T follicular helper cell (primary cell): ENCODE measurements at places on chromosomes 12 and 14.

DNA sequence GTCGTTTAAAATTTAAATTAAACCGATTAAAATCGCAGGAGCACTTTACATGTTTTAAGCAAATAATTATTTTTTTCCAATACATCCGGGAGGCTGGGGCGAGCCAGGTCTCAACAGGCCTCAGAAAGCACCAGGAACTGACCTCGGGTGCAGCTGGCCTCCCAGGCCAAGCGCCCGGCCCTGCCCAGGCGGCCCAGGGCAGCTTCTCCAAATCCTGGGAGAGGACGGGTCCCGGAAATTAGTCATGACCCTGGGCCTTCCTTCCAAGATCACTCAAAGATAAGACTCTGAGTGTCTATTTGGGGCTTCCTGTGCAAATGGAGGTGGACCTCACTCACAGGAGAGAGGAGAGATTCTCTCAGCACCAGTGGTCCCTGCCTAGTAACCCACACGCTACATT, 177.1 kb downstream of the BCL11B start:
- DNase-seq, result no peak

GRCh38 chr14:77241955-77242354, 29.1 kb downstream of the NGB start:
- DNase-seq, result no peak

DNA sequence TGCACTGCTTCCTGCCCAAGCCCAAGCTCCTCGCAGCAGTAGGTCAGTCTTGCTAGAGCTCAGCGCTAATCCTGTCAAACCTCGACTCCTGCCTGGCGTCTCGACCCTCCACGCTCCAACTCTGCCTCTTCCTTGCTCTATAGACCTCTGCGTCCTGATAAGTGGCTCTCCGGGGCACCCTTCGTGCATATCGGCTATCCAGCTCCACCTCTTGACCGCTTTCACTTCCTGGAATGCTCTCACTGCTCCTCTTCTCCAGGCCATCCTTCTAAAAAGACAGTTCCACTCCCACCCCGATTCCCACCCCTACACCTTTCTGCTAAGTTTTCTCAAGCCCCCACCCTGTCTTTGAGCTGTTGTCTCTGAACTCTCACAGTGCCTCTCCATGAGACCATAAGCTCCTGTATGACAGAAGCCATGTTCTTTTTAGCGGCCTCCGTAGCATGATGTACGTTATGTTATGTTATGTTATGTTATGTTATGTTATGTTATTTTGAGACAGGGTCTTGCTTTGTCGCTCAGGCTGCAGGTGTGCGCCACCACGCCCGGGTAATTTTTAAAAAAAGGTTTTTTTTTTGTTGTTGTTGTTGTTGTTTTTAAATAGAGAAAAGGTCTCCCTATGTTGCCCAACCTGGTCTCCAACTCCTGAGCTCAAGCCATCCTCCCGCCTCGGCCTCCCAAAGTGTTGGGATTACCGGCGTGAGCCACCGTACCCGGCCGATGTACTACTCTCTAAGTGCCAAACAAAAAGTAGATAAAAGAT, 601 bp downstream of the COX14 start:
- DNase-seq, result no peak

GRCh38 chr14:80383223-80383622, 171.9 kb upstream of the DIO2 start:
- no peak for DNase-seq

GRCh38 chr12:41325336-41325735, 137.2 kb downstream of the PDZRN4 start:
- DNase-seq, result no peak

DNA sequence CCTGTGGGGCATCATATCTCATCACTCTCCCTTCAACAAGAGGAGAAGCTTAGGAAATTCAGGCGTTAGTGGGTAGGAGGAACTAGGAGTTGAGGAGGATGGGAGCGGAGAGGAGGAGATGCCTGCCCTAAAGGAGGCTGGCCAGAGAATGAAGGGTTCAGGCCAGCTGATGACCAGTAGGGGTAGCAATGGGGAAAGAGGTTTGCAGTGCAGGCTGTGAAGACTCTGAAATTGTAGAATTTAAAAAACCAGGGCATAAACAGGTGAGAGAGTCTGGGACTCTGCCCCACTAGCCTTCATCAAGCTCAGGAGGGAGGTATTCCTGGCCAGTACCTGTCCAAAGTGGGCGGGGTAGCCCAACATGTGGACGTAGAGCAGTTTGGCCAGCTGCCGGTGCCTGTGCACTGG, 809 bp downstream of the AP1G2 start:
- no peak for DNase-seq

- no peak for DNase-seq
Observed at GRCh38 chr12:79033788-79034187, 169.2 kb downstream of the SYT1 start.
